ENCODE measurements at places on chromosomes 11 and 22. TPM values are rescaled to one million over a fixed set of nuclear protein-coding genes. Genes with fewer than 3 reads are reported as not detected.

GRCh38 chr11:40328890-40329614 lies 1130.4 kb downstream of the LRRC4C start:
- no peak overlapping the region for H3K4me3 ChIP-seq
- no peaks in the 10 kb centered on the region for H3K4me1 ChIP-seq
- DNase-seq: no peak
- H3K27ac ChIP-seq: no peak overlapping the region

DNA sequence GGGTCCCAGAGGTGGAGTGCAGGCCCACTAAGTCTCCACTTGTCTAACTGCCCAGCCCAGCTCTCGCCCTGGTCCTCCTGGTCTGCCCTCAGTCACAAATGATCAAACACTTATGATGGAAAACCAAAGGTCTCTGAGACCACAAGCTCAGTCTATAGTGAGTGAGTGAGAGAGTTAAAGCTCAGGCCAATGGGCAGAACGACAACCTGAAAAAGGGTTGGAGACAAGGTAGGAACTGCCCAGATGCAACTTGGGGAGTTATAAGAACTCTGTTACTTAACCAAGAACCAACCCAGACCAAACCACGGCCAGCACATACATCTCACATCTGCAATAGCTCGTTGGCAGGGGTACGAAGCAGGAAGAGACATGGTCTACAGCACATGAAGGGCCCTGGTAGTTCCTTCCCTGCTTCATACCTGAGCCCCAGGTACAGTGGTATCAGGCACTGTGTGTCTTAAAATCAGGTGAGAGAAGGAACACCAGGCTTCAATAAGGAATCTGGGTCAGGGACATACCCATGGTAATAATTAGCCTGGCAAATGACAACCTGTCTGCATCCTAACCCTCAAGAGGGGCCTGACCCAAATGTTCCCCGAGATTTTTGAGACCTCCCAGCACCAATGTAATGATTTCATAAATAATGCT lies 35.7 kb downstream of the SERPIND1 start:
- no peak overlapping the region for H3K27ac ChIP-seq
- no peaks in the 10 kb centered on the region for H3K4me1 ChIP-seq
- H3K27me3 ChIP-seq: no peaks in the 10 kb centered on the region
- DNase-seq: no peak
- H3K4me3 ChIP-seq: no peak overlapping the region

PANX2 gene
- total RNA-seq: 0.16 TPM

OR10A2 gene
- total RNA-seq: not detected
